ENCODE measurements at places on chromosomes 5 and 9.

- no peak for DNase-seq
These were observed 6.6 kb upstream of the CFAP157 start for GRCh38 chr9:127700140-127700539.

DNA sequence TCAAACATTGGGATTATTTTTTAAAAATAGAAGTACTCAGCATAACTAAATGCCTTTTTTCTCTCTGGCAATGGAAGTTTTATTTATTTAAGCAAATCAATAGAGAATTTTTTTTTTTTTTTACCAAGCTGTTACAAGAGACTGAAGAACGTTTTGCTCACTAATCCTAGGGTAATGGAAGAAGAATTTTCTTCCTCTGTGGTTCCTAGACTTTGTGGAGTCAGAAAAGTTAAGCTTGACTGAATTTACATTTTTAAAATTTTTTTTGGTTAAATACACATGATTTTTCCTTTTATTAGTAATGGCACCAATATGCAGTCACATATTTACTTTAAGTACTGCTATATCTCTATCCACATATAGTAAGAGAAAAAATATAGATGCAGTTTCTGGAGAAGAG, 189.8 kb downstream of the PCSK1 start:
- no peak for DNase-seq

- no peak for DNase-seq
These were observed 3.6 kb downstream of the GLDC start for GRCh38 chr9:6641961-6642360.

- DNase-seq = no peak
These were observed 9.7 kb upstream of the LRRC70 start for GRCh38 chr5:62568800-62569432.

GRCh38 chr5:77768978-77769377, 7.2 kb downstream of the TBCA start:
- DNase-seq = no peak

DNA sequence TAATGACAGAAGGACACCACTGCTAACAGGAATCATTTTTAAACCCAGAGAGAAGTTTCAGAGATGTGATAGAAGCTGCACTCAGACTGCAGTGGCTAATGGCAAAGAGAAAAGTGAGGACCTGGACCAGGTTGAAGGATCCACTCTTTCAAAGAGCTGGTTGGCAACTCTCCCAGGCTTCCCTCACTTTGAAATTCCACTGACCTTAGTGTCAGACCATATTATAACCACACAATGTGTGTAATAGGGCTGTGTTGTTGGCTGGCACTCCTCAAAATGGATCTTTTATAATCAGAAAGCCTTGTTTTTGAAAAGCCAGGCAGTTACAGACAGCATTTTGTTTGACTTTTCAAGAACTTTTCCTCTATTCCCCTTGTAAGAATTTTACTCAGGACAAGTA, 280.7 kb downstream of the PRELID2 start:
- DNase-seq = no peak

GRCh38 chr5:115661101-115661500, 35.3 kb upstream of the TMED7 start:
- no peak for DNase-seq

- no peak for DNase-seq
These were observed 92.1 kb downstream of the HCN1 start for GRCh38 chr5:45604092-45604491.

DNA sequence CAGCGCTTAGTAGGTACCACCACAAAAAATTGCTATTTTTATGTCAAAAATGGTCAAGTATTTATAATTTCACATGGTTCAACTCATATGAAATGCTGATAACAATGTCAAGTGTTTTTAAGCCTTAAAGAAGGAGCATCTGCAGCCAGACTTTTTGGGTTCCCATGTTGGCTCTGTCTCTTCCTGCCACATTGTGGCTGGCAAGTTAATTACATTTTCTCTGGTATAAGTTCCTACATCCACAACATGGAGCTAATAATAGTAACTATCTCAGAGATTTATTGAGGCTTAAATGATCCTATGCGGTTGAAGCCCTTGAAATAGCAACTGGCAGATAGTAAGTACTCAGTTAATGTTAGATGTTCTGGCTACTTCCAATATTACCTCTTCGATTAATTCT, 5.4 kb downstream of the ATP10B start:
- no peak for DNase-seq

DNA sequence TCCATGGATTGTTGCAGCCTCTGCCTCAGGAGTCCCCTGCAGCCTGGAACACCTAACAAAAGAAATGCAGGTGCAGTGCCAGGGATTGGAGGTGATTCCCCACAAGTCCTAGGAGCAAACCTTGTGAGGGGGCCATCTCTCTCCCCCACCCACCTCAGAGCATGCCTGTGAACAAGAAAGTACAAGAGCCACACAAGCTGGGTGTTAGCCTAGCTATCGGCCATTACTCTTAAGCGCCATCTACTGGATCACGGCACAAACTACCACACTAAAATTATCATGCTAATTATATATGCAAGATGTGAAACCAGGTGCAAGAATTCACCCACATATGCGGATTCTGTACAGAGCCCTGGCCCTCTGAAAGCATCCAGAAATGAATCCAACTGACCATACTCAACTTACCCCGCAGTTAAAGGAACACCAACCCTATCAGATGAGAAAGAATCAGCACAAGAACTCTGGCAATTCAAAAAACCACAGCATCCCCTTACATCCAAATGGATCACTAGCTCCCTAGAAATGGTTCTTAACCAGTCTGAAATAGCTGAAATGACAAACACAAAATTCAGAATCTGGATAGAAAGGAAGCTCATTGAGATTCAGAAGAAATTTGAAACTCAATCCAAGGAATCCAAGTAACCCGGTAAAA, 16.5 kb upstream of the PRSS3 start:
- DNase-seq = no peak

- no peak for DNase-seq
These were observed 7.6 kb downstream of the SHROOM1 start for GRCh38 chr5:132822650-132823480.

GRCh38 chr9:128553728-128554127, 1.3 kb downstream of the SPTAN1 start:
- DNase-seq = no peak

DNA sequence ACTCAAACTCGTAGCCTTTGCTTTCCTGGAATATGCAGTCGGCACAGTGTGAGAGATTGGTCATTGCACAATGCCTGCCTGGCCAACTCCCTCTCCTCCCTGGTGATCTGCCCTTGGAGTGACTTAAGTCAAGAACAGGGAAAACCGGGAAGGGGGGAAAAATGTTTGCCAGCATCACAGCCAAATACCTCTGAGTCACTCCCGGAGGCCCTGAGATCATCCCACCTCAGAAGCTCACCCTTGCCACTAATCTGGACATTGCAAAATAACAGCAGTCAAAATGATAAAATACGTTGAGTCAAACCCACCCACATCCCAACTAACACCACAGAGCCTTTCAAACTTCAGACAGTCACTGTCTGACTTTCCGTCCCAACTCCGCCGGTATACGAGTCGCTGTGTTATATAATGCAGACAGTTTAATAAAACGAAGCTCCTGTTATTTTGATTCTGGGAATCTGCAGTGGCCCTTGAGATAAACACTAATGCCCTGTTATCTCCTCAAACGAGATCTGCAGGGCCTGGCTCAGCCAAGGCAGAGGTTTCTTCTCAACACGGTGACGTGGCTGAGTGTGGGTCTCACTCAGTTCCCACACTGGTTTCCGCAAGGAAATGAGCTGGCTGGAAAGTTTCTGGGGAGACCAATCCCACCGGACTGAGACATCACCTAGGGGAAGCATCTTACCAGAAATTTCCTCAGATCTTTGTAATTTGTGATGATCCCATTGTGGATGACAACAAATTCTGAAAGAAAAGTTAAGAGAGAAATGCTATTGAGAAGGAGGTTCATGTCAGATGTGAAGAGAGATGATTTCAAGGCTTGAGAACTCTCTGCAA, 22.1 kb downstream of the GFPT2 start:
- no peak for DNase-seq

GRCh38 chr9:37555786-37556185, 20.4 kb downstream of the FBXO10 start:
- no peak for DNase-seq

DNA sequence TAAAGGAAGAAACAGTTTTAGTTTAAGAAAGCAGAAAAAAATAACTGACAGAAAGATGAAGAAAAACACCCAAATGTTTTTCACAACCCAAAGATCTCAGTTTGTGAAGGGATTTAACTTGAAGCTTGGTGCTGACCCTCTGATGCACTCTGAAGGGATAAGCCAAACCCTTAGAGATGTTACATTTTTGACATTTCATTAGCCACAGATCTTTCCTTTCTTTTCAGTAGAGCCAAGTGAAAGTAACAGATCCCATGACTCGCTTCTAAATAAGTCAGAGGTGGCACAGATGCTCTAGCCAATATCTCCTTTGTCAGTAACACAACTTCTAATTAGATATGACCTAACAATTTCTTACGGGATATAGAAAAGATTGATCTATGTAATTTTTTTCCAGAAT, 394.5 kb upstream of the EDIL3 start:
- no peak for DNase-seq

DNA sequence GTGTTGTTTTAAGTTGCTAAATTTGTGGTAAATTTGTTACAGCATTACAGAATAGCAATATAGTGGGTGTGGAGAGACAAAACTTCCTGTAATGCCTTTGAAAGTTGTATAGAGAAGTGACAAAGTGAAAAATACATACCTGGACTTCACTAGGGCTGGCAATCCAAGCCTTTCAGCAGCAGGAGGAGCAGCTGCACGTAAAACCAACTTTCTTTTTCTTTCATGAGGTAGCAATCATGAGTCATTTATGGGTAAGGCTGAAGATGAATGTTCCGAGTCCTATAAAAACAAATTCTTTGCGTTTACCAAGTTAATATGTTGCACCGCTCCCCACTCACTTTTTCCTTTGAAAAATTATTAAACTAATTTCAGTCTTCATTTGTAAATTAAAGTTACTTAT, 1138.2 kb downstream of the TAF11L14 start:
- DNase-seq = no peak

- DNase-seq = no peak
These were observed 116.2 kb downstream of the PRELID2 start for GRCh38 chr5:145718956-145719355.

- no peak for DNase-seq
These were observed 3.6 kb downstream of the GDNF start for GRCh38 chr5:37836235-37836591.

DNA sequence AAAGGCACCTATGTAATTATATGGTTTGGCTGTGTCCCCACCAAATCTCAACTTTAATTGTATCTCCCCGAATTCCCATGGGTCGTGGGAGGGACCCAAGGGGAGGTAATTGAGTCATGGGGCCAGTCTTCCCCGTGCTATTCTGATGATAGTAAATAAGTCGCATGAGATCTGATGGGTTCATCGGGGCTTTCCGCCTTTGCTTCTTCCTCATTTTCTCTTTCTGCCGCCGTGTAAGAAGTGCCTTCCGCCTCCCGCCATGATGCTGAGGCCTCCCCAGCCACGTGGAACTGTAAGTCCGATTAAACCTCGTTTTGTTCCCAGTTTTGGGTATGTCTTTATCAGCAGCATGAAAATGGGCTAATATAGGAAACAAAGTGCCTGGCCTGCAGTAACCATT, 56.6 kb downstream of the TSPAN17 start:
- no peak for DNase-seq

DNA sequence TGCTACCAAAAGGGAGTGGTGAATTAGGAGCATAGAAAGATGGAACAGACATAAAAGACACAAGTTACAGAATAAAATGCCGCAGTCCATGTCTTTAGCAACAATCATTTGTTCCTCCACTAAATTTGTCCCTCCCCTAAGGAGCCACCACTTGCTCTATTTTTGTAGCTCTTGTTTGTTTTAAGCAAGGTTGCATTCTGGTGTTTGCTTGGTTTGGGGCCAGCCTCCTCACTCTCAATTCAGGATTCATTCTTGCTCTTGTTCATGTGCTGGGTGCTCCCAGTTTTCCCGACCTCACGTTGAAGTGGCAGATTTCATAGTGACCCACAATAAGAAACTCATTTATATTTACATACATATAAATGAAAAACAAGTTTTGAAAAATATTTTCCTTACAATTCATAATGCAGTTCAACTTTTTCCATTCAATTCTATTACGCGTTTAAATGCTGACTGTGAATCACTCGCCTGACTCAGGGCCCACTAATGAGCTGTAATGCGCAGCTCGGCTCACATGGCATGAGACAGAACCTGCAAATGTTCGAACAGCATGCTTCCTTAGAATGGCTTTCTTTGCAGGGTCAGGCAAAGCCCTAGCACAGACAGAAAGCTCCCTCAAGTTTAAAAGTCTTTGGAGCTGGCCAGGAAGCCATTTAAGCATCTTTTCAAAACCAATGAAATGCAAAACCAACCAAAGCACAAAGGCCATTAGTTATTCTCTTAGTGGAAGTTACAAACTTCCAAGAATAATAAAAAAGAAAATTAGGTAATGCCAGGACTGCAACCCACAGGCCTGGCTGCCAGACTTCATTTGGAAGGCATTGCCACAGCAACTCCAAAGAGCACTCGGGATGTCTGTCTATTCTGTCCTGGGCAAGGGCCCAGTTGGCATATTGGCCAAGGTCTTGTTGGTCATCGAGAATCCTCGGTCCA, 41.7 kb downstream of the RETREG1 start:
- DNase-seq = no peak

DNA sequence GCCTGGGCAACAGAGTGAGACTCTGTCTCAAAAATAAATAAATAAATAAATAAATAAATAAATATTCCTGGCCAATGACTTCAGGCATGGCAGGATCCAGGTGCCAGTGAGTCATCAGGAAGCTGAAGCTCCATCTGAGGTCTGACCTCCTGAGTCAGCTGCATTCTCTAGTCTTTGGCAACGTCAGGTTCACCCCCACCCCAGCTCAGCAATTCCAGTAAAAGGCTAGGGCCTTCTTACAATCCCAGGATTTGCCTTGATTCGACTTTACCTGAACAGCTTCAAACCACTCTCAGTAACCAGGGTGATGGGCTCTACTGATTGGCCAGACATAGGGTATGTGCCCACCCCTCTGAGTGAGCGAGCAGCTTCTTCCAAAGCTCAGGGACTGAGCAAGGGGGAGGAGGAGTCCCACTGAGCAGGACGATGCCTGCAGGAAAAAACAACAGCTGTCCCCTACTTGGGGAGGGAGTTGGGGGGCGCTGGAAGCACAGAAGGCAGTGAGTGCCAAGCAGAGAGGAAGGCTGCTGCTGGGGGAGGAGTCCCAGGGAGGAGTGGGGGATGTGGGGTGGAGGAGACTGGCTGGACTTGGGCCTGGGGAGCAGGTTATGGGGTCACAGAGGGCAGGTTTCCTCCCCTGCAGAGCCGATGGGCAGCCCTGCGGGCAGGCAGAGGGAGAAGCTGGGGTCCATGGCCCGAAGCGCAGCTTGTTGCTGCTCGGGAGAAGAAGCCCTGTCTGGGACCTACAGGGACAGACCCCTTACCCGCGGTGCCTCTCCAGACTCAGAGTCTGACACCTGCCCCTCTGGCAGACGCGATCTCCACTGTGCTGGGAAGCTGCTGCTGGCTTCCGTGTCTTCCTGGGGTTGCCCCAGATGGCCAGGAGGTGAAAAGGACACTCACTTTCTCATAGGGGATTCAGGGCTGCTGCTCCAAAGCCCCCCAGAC, 25.9 kb upstream of the UNC5A start:
- DNase-seq = no peak

- peak; percentile 72 for DNase-seq
These were observed 51.8 kb downstream of the AMBP start for GRCh38 chr9:114026335-114026734.

GRCh38 chr5:75342836-75343235, 5.8 kb downstream of the HMGCR start:
- no peak for DNase-seq

- DNase-seq = no peak
These were observed 99.7 kb upstream of the MAN2A1 start for GRCh38 chr5:109589986-109590385.

Data from mesenteric fat pad (tissue), 1 donor.